ENCODE measurements at places on chromosomes 1 and 21. TPM values are rescaled to one million over a fixed set of nuclear protein-coding genes. Genes with fewer than 3 reads are reported as not detected.

RHD gene
- total RNA-seq, result not detected

- no peak for DNase-seq
Observed at GRCh38 chr1:164240081-164240480, 318.9 kb upstream of the PBX1 start.

- DNase-seq, result no peak
Observed at GRCh38 chr21:41152147-41152546, 15.8 kb upstream of the BACE2 start.

RIPPLY3 gene
- total RNA-seq, result not detected

GRCh38 chr1:157498736-157499090 lies 53.6 kb downstream of the FCRL5 start:
- no peak for DNase-seq

DNA sequence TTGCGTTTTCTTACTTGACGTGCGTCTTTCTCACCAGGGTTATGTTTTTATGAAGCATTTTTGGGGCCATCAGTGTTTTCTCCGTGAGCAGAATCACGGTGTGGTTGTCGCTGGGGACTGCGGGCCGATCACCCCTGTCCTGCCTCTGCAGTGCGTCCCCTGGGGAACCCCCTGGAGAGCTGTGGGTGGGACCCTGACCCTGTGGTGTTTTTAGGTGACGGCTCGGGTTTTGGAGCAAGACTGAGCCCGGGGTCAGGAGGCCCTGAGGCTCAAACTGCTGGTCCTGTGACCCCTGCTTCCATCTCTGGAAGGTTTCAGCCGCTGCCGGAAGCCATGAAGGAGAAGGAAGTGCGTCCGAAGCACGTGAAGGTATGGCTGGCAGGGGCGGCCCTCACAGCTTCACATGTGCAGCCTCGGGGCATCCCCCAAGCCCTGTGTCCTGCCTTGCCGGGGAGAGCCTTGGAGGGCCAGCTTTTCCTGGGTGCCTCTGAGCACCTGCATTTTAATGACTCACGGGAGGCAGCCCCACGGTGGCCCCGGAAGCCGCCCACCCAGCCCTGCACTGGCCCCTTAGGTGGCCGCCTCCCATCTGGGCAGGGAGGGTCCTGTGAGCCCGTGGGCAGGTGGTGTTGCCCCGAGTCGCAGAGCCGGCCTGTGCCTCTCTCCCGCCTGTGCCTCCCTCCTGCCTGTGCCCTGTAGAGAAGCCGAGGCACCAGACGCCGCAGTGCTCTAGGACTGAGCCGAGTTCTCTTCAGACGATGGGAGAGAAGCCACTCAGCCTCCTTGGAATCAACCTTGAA lies 36.7 kb upstream of the DIP2A start:
- DNase-seq, result no peak

DNA sequence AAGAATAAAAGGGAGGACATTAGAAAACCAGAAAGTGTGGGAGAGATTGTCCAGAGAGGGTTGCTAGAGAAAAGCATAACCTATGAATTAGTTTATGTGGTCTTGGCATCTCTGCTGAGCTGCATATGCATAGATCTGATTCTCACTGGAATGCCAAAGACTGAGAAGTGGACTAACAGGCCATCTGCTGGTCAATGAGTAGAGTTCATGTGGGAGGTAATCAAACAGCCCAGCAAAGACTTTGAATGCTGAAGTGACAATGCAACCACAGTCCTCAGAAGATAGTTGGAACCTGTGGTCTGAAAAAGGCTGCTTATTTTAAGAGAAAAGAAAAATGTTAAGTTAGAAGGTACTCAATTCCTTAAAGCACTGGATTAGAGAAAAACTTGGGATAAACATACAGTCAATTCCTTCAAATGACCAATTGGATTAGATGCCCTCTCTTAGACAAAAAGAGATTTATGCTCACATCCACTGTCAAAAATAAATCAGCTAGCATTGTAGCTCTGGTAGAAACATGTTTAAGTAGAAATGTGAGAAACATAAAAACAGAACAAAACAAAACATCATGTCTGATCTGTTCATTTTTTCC lies 382.8 kb downstream of the AMY1C start:
- DNase-seq, result no peak

GRCh38 chr21:33977017-33977720 lies 61.6 kb upstream of the ATP5PO start:
- DNase-seq, result no peak

DNA sequence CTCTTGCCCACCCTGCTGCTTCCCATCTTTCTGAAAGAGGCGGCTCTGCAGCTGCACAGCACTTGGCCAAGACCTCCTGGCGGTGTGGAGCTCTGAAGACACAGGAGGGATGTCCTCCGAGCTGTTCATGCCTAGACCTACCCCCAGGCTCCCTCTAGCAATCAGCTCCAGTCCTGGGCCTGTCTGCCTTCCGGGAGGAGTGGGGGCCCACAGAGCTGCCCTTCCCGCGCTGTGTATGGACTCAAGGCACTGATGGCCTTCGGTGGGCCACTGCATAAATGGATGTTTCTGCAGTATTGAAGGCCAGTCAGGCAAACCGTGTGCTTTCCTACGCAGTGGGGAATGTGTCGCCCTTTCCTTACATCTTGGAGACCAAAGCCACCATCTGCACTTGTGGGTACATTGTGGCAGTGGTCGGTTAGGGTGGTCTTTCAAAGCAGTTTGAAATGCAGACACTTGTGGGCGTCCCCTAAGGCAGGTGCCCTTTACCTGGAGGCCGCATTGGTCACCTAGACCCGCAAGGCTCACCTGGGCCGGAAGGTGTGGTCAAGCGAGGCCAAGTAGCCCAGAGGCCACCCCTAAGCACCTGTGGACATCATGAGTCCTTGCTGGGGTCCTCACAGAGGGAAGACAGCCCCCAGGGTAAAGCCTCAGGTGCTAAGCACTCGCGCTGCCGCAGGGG lies 912 bp upstream of the PKNOX1 start:
- no peak for DNase-seq

Data from activated CD8-positive, alpha-beta T cell treated with anti-CD3 and anti-CD28 coated beads for 36 hours (primary cell).